Activated naive CD8-positive, alpha-beta T cell treated with anti-CD3 and anti-CD28 coated beads for 36 hours (primary cell): ENCODE measurements at places on chromosomes 12 and 14.

GRCh38 chr14:90301668-90302090 lies 30.1 kb downstream of the NRDE2 start:
- peaks cover 7% of the 10 kb centered on the region for H3K4me1 ChIP-seq
- DNase-seq: no peak
- H3K36me3 ChIP-seq: peaks cover 10% of the 10 kb centered on the region
- no peak overlapping the region for H3K4me3 ChIP-seq
- no peaks in the 10 kb centered on the region for H3K27me3 ChIP-seq
- no peak overlapping the region for H3K27ac ChIP-seq

- peak; percentile 60 for DNase-seq
- peak overlapping the region; percentile 56 for H3K4me3 ChIP-seq
- peaks cover 59% of the 10 kb centered on the region for H3K4me1 ChIP-seq
- peak overlapping the region; percentile 91 for H3K27ac ChIP-seq
Observed at GRCh38 chr12:121036810-121037326, 2.2 kb downstream of the OASL start.

DNA sequence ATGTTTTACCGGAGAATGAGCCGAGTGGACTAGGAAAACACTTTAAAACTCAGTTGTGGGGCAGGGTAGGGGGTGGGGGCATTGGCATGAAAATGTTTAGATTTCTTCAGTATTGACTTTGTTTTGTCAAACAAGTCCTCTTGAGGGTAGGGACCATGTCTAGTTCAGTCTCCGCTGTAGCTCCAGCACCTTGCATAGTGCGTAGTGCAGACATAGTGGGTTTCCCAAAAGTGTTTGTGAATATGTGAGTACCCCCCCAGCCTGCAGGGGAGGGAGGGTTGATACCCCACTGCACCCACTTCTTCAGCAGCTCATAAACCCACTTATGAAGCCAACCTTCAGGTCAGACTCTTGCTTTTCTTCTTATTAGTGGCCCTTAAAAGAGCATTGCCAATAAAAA lies 71.4 kb downstream of the TTC9 start:
- H3K27me3 ChIP-seq: peaks cover 4% of the 10 kb centered on the region
- peaks cover 9% of the 10 kb centered on the region for H3K4me1 ChIP-seq
- no peak for DNase-seq
- no peak overlapping the region for H3K4me3 ChIP-seq

GRCh38 chr12:58288190-58288589 lies 346.8 kb downstream of the ATP23 start:
- H3K27me3 ChIP-seq: peaks cover 3% of the 10 kb centered on the region
- no peak for DNase-seq
- H3K27ac ChIP-seq: no peak overlapping the region
- no peak overlapping the region for H3K4me3 ChIP-seq

- H3K4me1 ChIP-seq: peaks cover 8% of the 10 kb centered on the region
- H3K27ac ChIP-seq: no peak overlapping the region
- DNase-seq: no peak
- no peaks in the 10 kb centered on the region for H3K27me3 ChIP-seq
Observed at GRCh38 chr14:67944605-67945004, 125.0 kb downstream of the RAD51B start.

DNA sequence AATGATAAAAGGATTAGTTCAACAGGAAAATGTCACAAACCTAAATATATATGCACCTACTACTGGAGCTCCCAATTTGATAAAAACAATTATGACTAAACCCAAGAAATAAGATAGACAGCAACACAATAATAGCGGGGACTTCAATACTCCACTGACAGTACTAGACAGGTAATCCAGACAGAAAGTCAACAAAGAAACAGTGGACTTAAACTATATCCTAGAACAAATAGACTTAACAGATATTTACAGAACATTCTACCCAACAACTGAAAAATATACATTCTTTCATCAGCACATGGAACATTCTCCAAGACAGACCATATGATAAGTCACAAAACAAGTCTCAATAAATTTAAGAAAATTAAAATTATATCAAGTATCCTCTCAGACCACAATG lies 28.0 kb upstream of the LGR5 start:
- no peaks in the 10 kb centered on the region for H3K4me1 ChIP-seq
- DNase-seq: no peak
- no peak overlapping the region for H3K27ac ChIP-seq
- peaks cover 30% of the 10 kb centered on the region for H3K27me3 ChIP-seq
- H3K4me3 ChIP-seq: no peak overlapping the region
- peaks cover 4% of the 10 kb centered on the region for H3K36me3 ChIP-seq

GRCh38 chr14:53942970-53943750 lies 13.5 kb downstream of the BMP4 start:
- no peaks in the 10 kb centered on the region for H3K4me1 ChIP-seq
- no peak overlapping the region for H3K4me3 ChIP-seq
- H3K27me3 ChIP-seq: peaks cover 54% of the 10 kb centered on the region
- DNase-seq: no peak

GRCh38 chr12:92574051-92574783 lies 128.6 kb upstream of the PLEKHG7 start:
- DNase-seq: no peak
- H3K36me3 ChIP-seq: no peaks in the 10 kb centered on the region
- H3K4me1 ChIP-seq: peaks cover 2% of the 10 kb centered on the region

DNA sequence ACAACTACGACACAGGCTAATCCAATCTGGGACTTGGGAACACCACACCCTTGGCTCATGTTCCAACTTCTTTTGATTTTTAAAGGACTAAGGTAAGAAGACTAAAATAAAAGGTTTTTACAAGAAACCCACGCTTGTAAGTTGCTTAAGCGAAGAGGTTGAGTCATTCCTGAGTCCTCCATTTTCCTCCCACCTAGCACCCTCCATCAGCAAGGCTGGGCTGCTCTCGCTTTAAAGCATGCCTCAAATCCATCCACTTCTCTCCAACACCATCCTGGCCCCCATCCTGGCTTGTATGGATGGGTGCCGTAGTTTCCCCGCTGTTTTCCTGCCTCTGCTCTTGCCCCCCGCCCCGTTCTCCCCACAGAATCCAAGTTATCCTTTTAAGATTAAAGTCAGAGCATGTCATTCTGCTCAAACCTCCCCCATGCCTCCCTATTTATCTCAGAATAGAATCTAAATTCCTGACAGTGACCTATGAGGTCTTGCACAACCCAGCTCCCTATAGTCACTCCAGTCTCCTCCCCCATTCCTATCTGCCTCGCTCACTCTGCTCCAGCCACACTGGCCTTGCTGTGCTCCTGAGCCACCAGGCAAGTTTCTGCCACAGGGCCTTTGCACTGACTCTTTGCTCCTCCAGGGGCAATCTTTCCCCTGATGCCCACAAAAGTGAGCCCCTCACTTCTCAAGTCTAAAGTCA lies 34.5 kb downstream of the SCARB1 start:
- H3K4me3 ChIP-seq: no peak overlapping the region
- H3K36me3 ChIP-seq: peaks cover 2% of the 10 kb centered on the region
- no peaks in the 10 kb centered on the region for H3K27me3 ChIP-seq
- H3K4me1 ChIP-seq: peaks cover 6% of the 10 kb centered on the region

- DNase-seq: no peak
- H3K36me3 ChIP-seq: peaks cover 26% of the 10 kb centered on the region
- no peak overlapping the region for H3K27ac ChIP-seq
Observed at GRCh38 chr14:68891851-68892660, 87.0 kb downstream of the ACTN1 start.

DNA sequence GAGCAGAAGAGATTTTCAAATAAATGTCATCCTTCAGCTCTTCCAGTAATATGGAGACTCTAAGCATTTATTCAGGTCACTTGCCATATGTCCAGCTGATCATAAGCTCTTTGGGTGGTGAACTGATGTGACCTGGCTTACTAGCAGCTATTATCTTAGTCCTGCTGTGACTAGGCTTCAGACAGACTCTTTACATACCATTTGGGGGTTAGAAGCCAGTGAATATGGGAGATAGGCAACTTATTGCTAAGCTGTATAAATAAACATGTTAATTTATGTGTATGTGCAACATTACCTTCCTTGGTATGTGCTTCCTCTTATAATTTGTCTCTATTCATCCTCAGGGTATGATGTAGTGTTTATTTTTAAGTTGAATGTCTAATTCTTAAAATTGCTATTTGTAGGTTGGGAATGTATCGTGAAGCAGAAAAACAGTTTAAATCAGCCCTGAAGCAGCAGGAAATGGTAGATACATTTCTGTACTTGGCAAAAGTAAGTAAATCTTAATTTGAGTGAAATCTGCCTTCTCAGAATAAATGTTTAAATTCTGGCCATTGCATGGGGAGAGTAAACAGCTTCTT lies 32.4 kb downstream of the TTC8 start:
- H3K27ac ChIP-seq: no peak overlapping the region
- no peaks in the 10 kb centered on the region for H3K4me1 ChIP-seq
- no peak for DNase-seq
- peaks cover 7% of the 10 kb centered on the region for H3K36me3 ChIP-seq

DNA sequence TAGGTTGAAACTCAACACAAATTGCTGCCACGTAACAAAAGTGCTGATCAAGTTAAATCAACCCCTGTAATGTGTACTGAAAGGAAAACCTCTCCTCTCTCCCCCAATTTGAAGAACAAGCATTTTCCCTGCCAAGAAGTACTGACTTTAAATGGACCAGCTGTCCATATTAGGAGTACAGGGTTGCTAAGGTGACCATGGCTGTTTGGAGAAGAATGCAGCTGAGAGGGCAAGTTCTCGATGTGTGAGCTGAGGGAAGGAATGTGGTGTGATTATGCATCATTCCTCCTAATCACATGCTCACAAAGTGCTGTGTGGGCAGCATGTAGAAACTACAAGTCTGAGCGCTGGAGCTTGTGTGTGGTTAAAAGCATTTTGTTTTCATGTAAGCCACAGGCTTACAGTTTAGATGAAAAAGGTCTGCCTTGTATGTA lies 50.9 kb upstream of the CCT2 start:
- H3K4me1 ChIP-seq: peaks cover 20% of the 10 kb centered on the region
- no peak overlapping the region for H3K4me3 ChIP-seq
- peak overlapping the region; percentile 52 for H3K27ac ChIP-seq
- peaks cover 20% of the 10 kb centered on the region for H3K36me3 ChIP-seq

GRCh38 chr14:50031602-50032313 lies 84.6 kb downstream of the VCPKMT start:
- DNase-seq: no peak
- peaks cover 6% of the 10 kb centered on the region for H3K4me1 ChIP-seq
- no peaks in the 10 kb centered on the region for H3K27me3 ChIP-seq
- no peak overlapping the region for H3K27ac ChIP-seq

GRCh38 chr12:111240374-111240773 lies 128.5 kb downstream of the PHETA1 start:
- H3K4me3 ChIP-seq: no peak overlapping the region
- H3K4me1 ChIP-seq: no peaks in the 10 kb centered on the region
- H3K27ac ChIP-seq: no peak overlapping the region
- DNase-seq: no peak
- no peaks in the 10 kb centered on the region for H3K27me3 ChIP-seq
- no peaks in the 10 kb centered on the region for H3K36me3 ChIP-seq

GRCh38 chr14:103423050-103423461 lies 37.8 kb downstream of the MARK3 start:
- no peaks in the 10 kb centered on the region for H3K27me3 ChIP-seq
- DNase-seq: no peak
- H3K4me1 ChIP-seq: peaks cover 48% of the 10 kb centered on the region
- H3K4me3 ChIP-seq: no peak overlapping the region
- no peak overlapping the region for H3K27ac ChIP-seq

DNA sequence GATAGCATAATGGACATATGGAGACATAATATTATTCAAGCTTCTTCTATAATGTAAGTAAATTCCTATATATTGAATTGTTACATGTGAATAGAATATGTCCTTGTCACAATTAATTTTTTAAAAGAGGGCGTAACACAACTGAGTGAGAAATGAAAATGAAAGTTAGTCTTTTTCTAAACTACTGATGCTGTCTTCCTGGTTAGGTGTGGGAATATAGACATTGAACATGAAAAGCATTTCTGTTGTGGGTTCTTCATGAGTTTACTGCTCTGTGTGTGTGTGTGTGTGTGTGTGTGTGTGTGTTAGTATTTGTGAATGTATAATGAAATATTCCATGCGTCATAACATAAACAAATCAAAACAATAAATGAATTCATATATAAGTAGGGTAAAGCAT lies 40.5 kb upstream of the RTL1 start:
- H3K27me3 ChIP-seq: peaks cover 3% of the 10 kb centered on the region
- H3K36me3 ChIP-seq: no peaks in the 10 kb centered on the region
- DNase-seq: no peak
- H3K4me1 ChIP-seq: no peaks in the 10 kb centered on the region
- no peak overlapping the region for H3K4me3 ChIP-seq

GRCh38 chr14:102525219-102525928 lies 15.8 kb upstream of the ANKRD9 start:
- H3K27ac ChIP-seq: peak overlapping the region; percentile 76
- no peaks in the 10 kb centered on the region for H3K36me3 ChIP-seq
- H3K27me3 ChIP-seq: no peaks in the 10 kb centered on the region
- peaks cover 25% of the 10 kb centered on the region for H3K4me1 ChIP-seq

DNA sequence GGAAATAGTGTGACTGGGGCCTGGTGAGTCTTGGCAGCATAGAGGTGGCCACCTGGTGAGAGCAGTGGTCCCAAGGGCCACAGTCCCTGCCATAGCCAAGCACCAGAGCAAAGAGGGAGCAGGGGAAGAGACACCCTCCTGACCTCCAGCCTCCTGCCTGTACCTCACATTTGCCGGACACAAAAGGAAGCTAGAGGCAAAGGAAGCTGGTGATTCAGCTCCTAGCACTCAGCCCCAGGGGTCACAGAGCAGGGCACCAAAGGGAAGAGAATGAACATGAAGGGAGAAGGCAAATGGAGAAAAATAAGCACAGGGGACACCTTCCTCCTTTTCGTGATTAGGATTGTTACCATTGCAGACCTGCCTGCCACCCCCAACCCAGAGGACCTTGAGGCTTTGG lies 216.8 kb downstream of the ZFP36L1 start:
- H3K4me3 ChIP-seq: no peak overlapping the region
- no peaks in the 10 kb centered on the region for H3K4me1 ChIP-seq
- no peaks in the 10 kb centered on the region for H3K36me3 ChIP-seq
- H3K27me3 ChIP-seq: no peaks in the 10 kb centered on the region
- no peak for DNase-seq

- DNase-seq: no peak
- peaks cover 2% of the 10 kb centered on the region for H3K4me1 ChIP-seq
- no peaks in the 10 kb centered on the region for H3K36me3 ChIP-seq
- H3K27me3 ChIP-seq: peaks cover 3% of the 10 kb centered on the region
Observed at GRCh38 chr14:102293781-102294180, 11.2 kb downstream of the MOK start.

- no peak for DNase-seq
- H3K4me1 ChIP-seq: peaks cover 52% of the 10 kb centered on the region
Observed at GRCh38 chr12:116127859-116128258, 149.6 kb downstream of the MED13L start.
